ENCODE measurements at places on chromosomes 5 and 9.

DNA sequence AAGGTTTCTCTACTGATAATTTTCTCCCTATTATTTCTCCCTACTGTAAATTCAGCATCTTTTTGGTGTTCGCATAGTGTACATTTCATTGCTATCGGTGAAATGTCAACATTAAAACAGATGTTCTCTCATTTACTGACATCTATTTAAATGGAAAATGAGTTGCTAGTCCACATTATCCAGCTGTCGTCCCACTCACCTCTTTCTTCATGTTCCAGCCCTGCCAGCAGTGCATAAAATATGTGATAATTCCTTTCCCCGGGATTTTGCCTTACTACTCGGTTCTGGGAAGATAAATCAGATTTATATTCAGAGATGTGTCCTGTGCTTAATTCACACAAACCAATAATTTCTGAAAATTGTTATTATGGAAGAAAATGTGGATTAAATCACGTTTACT lies 155.8 kb downstream of the MYO10 start:
- DNase-seq = no peak

DNA sequence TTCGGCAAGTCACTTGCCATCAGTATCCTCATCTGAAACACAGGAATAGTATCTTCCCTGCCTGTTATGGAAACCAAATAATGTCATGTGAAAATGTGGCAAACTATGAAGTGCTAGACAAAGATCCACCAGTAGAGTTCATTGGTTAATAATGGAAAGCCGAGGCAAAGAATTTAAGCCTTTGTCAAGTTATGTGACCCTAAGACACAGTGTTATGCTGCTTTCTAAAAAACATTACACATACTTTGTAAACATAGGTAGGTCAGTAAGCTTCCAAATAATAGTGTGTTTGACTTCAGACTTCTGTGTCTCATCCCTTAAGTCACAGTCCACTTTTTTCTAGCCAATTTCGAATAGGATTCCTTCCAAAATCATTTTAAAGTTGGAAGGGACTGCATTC lies 6.0 kb downstream of the PTAR1 start:
- DNase-seq = no peak

DNA sequence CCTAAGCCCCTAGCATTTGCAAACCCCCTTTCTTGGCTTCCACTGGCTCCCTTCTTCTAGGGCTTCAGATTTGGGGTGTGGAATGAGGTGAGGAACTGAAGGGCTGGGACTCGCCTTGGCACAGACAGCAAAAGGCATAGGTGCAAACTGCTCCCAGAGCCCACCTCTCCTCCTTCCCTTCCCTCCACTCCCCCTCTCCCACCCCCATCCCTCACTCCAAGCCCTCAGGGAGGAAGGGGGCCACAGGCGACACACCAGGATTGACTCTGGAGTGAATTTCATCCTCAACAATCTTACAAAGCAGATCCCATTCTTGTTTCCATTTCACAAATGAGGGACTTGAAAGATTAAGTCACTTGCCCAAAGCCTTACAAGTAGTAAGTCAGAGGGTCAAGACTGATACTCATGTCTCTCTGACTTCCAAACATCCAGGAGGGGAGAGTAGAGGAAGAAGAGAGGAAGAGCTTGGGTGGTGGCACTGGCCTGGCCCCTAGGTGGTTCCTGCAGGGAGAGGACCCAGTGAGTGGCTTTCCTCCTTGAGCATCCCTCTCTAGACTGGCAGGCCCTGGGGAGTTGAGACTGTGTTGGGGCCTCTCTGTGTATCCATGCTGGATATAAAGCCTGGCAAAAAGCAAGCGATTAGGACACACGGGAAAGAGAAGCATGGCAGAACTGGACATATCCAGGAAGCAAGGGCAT lies 193.1 kb downstream of the GABBR2 start:
- DNase-seq = no peak

DNA sequence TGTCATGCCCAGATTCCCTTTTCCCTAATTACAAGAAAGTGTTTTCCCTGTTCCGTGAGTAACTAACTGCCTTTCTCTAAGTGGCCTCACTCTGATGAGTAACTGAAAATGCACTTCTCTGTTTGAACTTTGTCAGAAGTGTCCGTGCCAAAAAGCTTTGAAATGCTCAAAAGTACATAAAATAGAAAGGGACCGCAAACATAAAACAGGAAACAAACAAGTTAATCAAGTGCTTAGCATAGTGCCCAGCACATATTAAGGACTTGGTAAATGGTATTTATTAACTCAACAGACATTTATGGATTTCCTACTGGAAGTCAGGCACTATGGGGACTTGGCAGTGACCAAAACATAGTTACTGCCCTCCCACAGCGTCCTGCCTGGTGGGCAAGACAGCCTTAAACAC lies 22.3 kb downstream of the AQP3 start:
- no peak for DNase-seq

Data from OCI-LY7 (cell line).